ENCODE measurements at places on chromosomes 16 and 17. TPM values are rescaled to one million over a fixed set of nuclear protein-coding genes. Genes with fewer than 3 reads are reported as not detected.
A peak's percentile ranks its signal among the peaks of the same experiment; 100 is the strongest.

GRCh38 chr17:59332749-59333377 lies 1.4 kb downstream of the YPEL2 start:
- DNase-seq, result peak; percentile 9

DNA sequence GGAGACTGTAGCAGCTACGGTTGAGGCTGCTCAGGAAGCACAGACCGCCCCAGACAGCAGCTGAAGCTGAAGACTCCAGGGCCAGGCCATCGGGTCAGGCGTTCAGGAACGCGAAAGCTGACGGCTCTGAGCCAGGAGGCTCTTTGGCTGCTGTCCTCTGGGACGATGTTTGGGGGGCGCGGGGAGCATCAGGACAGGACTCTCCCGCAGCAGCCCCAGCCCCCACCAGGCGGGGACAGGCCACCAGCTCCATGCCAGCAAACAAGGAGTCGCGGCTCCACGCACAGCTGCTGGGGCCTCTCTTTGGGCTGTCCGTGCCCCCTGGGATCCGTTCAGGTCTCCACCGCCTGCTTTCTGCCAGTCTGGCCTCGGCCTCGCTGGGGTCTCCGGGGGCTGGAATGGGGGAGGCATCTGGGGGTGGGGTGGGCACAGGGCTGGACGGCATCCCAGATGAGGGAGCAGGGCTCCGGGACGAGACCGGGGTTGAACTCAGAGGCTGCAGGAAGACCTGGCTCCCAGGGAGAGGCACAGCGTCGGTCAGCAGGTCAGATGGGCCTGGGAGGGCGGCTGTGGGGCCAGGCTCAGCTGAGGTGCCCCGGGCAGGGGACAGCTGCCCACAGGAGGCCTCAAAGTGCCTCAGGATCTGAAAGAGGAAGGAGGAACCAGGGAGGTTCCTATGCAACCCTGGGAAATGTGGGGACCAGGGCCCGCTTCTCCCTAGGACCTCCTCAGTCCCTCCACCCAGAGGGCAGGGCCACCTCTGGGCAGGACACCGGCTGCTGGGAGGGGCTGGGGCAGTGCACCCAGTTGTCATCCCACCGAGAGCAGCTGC lies 6.3 kb upstream of the CEP131 start:
- DNase-seq, result no peak

DNA sequence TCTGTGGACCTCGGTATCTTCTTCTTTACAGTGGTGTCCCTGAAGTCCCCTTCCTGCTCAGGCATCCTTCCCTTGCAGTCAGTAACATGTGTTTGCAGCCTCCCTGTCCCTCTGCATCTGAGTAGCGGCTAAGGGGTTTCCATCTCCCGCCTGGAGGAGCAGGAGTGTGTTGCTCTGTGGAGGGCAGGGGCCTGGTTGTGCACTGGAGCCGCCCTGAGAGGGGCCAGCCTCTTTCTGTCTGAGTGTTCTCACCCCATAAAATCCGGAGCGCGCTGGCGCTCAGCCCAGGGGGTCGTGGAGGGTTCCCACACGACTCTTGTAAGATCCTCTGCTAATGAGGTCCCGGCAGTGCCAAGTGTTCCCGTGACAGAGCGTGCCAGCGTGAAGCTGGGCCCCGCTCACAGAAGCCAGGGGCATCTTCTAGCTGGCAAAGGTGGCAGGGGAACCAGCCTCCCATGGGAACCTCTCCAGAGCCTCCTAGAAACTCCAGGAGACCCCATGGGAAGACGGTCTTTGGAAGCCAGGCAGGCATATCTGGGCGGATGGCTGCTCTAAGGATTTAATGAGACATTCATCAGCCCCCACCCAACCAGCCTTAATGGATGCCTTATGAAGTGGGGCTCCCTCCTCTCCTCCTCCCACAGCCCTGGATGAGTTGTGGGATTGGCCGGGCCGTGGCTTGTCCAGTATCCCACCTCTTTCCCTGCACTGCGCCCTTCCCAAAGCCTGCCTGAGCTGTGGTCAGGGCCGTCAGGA lies 91.4 kb upstream of the GSE1 start:
- DNase-seq, result no peak

DNA sequence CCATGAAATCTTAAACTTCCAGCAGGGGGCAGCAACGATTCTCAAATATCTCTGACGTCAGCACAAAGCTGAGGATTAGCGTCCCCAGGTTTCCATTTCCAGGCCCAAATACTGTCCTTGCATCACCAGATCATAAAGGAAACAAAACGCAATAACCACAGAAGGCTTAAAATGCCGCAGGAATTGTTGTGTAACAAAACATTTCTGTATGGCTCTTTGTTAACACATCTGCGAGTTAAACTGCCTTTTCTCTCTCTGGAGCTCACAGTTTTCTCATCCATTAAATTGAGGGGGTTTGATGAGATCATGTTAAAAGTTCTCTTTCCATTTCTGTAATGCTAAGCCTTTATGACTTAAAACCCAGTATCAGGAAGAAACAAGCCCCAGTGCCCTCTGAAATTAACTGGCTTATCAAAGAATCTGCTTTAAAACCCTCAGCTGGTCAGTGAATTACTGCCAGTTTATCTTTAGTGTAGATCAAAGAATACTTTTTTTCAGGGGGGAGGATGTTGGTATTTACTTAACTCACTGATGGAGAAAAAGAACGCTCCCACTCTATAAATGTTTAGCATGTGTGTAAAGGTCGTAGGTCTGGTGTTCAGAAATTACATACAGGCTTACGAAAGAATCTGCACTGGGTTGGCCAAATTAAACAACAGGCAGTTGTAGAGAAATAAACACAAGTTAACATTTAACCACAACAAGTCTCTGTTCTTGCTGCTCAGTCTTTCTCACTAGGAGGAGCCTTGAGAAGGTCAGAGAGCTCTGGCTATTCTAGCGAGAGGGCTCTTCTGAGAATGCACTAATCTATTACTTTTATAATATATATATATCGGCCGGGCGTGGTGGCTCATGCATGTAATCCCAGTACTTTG lies 10.6 kb upstream of the TERF2 start:
- peak; percentile 68 for DNase-seq

DNA sequence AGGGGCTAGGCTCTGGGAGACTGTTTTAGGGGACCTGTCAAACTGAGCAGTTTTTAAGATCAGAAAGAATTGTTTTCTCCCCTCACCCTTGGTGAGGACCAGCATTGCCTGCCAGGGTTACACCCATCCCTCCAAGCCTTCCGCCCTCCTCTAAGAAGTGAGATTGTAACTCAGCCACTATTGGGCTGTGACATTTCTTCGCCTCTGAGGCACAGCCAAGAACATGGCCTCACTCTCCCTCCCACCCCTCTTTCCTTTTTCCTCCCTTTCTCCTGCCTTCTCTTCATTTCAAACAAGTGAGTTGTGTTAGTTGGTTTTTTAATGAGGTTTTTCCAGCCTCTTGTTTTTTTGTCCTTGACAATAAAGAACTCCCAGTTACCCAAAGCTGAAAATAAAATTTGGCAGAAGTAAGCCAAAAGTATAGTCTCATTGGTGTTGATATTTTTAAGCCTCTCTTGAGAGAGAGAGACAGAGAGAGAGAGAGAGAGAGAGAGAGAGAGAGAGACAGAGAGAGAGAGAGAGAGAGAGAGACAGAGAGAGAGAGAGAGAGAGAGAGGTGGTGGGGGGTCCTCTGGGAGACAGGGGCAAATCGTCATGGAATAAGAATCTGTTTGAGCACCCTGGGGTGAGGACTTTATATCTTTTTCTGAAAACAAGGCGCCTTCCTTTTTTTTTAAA lies 77.2 kb upstream of the TBX2 start:
- no peak for DNase-seq

GRCh38 chr16:86870380-86870779 lies 292.0 kb downstream of the FOXL1 start:
- DNase-seq, result no peak

GRCh38 chr16:57131351-57131970 lies 39.1 kb downstream of the CPNE2 start:
- no peak for DNase-seq

- DNase-seq, result no peak
Observed at GRCh38 chr16:18018376-18018775, 318.2 kb downstream of the NPIPA8 start.

DNA sequence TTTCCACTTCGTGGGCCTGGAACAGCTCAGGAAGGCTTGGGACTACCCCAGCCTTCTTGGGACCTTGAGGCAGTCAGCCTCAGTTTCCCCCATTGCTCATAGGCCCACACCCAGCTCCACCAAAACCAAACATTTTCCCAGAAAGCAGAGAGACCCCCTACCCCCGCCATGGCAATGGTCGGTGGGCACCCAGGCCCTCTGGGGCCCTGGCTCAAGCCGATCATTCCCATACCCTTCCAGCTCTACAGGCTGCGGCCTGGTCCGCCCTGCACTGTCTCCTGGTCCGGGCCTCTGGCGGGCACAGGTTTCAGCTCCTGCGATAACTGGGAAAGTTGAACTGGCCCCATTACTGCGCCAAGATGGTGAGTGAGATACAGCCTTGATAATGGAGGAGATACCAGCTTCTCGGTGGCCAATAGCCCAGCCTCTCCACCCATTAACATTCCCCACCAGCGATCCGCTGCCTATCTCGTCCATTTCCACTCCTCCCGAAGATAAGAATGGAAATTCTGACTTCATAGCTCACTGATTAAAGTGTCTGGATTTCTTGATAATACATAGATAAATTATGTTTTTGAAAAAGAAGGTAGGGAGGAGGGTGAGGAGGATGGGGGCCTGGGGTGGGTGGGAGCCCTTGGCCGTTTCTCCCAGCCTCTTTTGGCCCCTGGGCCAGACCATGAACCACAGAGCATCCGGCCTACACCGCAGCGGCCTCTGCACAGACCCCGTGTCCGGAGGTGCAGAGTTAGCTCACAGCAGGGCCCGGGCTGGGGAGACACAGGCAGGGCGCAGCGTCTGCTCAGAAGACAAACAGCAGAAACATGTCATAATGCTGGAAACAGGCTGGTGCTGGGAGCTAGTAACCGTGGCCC lies 11.6 kb downstream of the ZFPM1 start:
- no peak for DNase-seq

DNA sequence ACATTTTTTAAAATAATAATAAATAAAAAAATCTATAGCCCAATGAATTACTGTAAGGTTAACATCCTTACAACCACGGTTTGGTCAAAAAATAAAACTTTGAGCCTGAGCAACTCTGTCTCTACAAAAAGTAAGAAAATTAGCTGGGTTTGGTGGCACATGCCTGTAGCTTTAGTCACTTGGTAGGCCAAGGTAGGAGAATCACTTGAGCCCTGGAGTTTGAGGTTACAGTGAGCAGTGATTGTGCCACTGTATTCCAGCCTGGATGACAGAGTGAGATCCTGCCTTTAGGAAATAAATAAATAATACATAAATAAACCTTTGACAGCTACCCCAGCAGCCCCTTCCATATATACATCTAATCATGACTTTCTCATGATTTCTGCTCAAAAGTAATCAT lies 26.9 kb upstream of the PHAF1 start:
- no peak for DNase-seq

GRCh38 chr16:31519759-31520431 lies 7.8 kb upstream of the AHSP start:
- DNase-seq, result no peak

The RTN4RL1 gene
- 1.0 TPM for total RNA-seq

GRCh38 chr17:67126983-67127382 lies 82.6 kb downstream of the CACNG1 start:
- no peak for DNase-seq

GRCh38 chr16:70395345-70395901 lies 43.5 kb downstream of the ST3GAL2 start:
- DNase-seq, result peak; percentile 59

The KRT40 gene
- not detected for total RNA-seq

The TVP23B gene
- total RNA-seq, result 42.9 TPM

The ABAT gene
- 4.5 TPM for total RNA-seq

DNA sequence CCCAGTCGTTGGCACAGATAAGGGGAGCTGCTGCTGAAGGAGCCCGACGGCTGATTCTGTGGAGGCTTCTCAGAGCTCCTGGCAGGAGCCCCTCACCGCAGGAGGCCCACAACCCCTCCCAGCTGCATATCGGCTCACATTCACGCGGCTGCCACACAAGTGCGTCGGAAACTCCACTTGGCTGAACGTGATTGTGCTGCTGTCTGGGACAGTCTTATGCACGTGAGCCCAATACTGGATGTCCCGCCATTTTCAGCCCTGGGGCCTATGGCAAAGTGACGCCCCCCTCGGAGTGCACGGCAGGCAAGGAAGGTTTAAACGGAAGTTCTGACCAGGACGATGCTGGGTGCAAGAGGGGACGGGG lies 8.7 kb upstream of the PITPNA start:
- no peak for DNase-seq

GRCh38 chr17:39924691-39925055 lies 2.7 kb downstream of the ORMDL3 start:
- DNase-seq, result no peak

All from activated T-cell treated with anti-CD3 and anti-CD28 coated beads, Interleukin-2, amount 50 U/mL, for 4 hours (primary cell).